ENCODE measurements at places on chromosomes 5 and 9.

- no peak for DNase-seq
Measured at GRCh38 chr5:138468966-138469539, 3.8 kb downstream of the EGR1 start.

DNA sequence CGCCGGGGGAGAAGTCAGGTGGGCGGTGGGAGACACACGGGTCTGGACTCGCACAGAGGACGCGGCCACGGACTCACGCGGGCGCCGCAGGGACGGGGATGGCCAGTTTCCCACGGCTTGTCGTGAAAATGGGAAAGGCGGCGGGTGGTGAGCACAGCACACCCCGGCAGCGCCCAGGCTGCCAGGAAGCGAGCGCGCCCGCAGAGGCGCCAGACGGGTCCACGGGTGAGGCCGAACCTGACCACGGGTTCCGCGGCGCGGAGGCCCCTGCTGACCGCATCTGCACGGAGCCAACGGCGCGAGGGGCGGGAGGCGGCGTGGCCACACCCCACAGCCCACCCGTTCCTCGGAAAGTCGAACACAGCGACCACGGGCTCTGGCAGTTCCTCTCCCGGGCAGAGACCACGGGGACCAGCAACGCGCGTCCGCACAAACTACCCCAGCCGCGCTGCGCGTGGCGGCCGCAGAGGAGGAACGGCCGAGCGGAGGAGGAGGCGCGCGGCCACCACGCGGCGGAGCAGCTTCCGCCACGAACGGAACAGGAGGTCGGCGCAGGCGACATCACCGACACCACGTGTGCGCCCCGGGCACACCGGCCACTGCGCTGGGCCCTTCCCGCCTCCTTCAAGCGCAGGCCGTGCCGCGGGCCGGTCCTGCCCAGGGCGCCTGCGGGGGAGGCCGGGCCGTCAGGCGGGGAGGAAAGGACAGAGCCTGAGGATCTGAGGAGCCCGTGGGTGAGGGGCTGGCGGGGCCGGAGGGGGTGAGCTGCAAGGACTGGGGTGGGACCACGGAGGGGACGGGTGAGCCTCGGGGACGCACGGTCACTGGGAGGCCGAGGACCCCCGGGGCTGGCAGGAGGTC lies 5.6 kb downstream of the EXD3 start:
- no peak for DNase-seq

DNA sequence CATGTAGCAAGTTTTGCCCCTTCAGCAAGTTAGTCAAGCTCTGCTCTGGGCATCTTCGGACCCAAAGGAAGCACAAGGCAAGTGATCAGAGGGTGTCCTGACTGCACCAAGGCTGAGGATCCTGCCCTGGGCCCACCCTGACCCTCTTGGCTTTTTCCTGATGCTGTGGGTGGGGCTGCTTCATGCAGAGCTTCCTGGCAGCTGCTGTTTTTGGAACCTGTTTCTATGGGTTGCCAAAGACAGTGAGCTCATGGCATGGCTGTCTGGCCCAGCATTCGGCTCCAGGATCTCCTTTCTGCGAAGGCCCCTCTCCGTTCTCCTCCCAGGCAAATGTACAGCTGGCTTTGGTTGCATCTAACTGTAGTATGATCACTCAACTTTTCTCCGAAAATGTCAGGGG lies 497.9 kb downstream of the ARHGEF28 start:
- no peak for DNase-seq

- DNase-seq = no peak
Measured at GRCh38 chr5:78566747-78567425, 81.7 kb downstream of the LHFPL2 start.

DNA sequence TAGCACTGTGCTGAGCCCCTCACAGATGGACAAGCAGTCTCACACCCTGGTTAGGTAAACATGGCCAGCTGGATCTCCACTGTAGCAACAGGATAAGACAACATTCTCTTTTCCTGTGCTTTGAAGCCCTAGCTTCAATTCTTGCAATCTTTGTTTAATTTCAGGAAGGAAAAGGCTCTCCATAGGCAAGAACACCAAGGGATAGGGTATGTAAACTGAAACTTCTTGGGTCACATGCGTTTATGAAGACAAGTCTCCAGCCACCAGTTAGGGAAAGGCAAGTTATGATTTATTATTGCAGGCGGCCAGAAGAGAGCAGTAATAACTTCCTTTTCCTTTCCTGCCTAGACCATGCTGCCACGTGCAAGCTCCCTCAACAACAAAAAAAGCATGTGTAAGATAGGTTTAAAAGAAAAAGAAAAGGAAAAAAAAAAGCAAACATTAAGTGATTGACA lies 50.1 kb upstream of the POU5F2 start:
- no peak for DNase-seq

- no peak for DNase-seq
Measured at GRCh38 chr5:139473105-139473504, 2.3 kb downstream of the SMIM33 start.

DNA sequence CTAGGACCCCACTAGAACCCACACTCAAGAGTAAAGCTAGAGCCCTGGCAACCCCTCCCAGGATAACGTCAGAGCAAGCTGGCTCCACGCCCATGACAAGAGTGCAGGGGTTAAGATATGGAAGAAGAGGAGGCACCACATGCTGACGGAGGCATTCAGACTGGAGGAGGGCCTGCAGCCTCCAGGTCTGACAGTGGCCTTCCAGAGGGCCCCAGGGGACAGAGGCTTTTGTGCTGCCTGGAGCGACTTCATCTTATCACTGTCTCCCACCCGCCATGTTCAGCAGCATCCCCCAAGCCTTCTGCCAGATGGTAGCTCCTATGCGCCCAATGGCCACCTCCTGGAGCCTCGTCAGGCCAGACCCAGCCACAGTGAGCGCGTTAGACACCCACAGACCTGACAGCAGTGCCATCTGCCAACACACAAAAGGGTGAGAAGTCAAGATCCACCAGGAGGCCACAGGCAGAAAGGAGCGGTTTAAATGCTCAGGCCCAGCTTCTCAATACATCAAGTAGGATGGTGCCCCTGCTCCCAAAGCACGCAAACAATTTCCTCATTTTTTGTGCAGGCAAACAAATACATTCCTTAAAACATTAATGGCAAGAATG lies 65.8 kb downstream of the C5orf15 start:
- no peak for DNase-seq
